ENCODE measurements at places on chromosomes 7 and 10.

DNA sequence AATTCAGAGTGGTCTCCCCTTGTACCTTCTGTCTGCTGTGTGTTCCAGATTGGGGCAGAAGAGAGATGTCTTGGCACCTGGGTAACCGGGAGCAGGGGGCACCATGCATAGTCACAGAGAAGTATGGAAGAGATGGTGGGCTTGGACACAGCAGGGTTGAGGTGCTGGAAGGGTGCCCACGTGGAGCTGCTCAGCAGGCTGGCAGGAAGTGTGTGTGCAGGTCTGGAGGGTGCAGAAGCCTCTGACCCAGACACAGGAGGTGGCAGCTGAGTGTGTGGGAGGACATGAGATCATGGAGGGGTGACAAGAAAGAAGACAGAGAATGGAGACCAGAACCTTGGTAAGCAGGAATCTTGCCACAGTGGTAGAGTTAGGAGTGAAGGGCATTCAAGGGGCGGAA, 42.3 kb upstream of the DUSP5 start:
- DNase-seq, result no peak

DNA sequence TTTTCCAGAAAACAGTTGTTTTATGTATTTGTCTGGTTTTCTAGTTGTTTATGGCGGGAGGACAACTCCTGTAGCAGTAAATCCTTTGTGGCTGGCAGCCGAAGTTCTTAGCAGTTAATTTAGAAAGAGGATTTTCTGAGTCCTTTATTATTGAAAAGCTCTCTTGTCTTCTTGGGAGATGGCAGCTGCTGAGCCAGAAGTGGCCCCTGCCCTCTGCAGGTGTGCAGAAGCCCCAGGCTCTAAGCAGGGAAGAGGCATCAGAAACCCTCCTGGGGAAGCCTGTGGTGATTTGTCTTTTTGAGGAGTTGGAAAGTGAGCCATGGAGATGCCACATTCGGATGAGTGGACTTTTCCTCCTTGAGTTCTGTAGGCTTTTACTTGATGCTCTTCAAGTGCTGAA, 106.3 kb downstream of the GLRX3 start:
- DNase-seq, result peak; percentile 28

- no peak for DNase-seq
Observed at GRCh38 chr10:74988054-74988775, 123.2 kb upstream of the SAMD8 start.

GRCh38 chr7:6446838-6447580, 745 bp downstream of the DAGLB start:
- DNase-seq, result peak; percentile 55

DNA sequence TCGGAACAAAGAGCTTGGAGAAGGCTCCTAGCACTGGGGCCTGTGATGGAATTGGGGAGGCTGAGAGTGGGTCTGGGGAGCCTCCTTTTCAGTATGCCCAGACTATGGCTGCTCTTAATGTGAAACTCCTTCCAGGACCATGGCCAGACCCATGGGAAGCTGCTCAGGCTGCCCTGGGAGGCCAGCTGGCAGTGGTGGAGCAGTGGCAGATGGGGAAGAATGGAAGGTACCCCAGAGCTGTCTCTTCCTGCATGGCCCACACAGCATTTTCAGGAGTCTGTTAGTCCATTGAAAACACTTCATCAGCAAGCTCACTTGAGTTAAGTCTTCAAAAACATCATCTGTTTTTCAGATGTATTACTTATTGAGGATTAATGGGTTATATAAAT, 18.5 kb downstream of the NACAD start:
- DNase-seq, result no peak

All from ecto neural progenitor cell (in vitro differentiated cells).